Fibroblast of lung (primary cell): ENCODE measurements at places on chromosomes 2 and 18. TPM values are rescaled to one million over a fixed set of nuclear protein-coding genes. Genes with fewer than 3 reads are reported as not detected.

FOXI3 gene
- not detected in 2 replicates for total RNA-seq

UPP2 gene
- not detected in 2 replicates for total RNA-seq

GPR17 gene
- not detected in 2 replicates for total RNA-seq

VWA3B gene
- 0.17 and 0.26 TPM in 2 replicates for total RNA-seq

- no peak for DNase-seq
- H3K4me1 ChIP-seq = peaks cover 32% of the 10 kb centered on the region
- no peaks in the 10 kb centered on the region for H3K27me3 ChIP-seq
- H3K36me3 ChIP-seq = peaks cover 6% of the 10 kb centered on the region
- no peak overlapping the region for H3K4me3 ChIP-seq
Measured at GRCh38 chr18:48921305-48922225, 29.2 kb downstream of the SMAD7 start.

DNA sequence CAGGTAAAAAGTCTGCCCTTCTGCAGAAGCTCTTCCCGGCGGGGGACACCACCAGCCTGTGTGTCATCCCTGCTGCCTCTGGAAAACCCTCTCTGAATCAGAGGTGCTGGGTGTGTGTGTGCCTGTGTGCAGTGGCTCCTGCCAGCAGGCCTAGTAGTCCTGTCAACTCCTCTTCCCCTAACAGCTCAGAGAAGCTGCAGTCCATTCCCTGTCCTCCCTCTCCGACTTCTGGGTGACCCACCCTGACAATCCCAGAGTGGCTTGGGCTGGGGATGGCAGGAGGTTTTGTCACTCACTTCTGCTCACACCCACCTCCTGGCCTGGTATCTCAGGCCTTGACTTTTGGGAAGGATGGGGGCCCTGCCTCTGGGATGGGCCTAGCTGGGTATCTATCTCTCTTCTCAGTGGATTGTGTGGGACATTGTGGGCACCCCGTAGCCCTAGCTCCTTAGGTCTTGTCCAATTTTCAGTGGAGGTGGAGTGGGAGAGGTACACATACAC, 2.3 kb downstream of the WNT10A start:
- no peaks in the 10 kb centered on the region for H3K4me1 ChIP-seq
- no peak for DNase-seq
- H3K27ac ChIP-seq = no peak overlapping the region
- no peak overlapping the region for H3K4me3 ChIP-seq
- peaks cover 54% of the 10 kb centered on the region for H3K27me3 ChIP-seq
- no peaks in the 10 kb centered on the region for H3K36me3 ChIP-seq

GRCh38 chr18:3851159-3851558, 401.2 kb downstream of the TGIF1 start:
- no peaks in the 10 kb centered on the region for H3K27me3 ChIP-seq
- no peak overlapping the region for H3K4me3 ChIP-seq
- H3K36me3 ChIP-seq = no peaks in the 10 kb centered on the region
- no peaks in the 10 kb centered on the region for H3K4me1 ChIP-seq
- DNase-seq = no peak

GRCh38 chr2:157684940-157685466, 56.3 kb upstream of the ACVR1C start:
- DNase-seq = no peak
- no peaks in the 10 kb centered on the region for H3K36me3 ChIP-seq

- H3K4me1 ChIP-seq = no peaks in the 10 kb centered on the region
- no peaks in the 10 kb centered on the region for H3K36me3 ChIP-seq
- H3K4me3 ChIP-seq = no peak overlapping the region
Measured at GRCh38 chr18:24685254-24685959, 225.0 kb downstream of the HRH4 start.

- H3K27me3 ChIP-seq = no peaks in the 10 kb centered on the region
- H3K36me3 ChIP-seq = peaks cover 4% of the 10 kb centered on the region
- H3K4me3 ChIP-seq = no peak overlapping the region
- H3K27ac ChIP-seq = no peak overlapping the region
Measured at GRCh38 chr2:238879043-238879442, 31.2 kb downstream of the TWIST2 start.

DNA sequence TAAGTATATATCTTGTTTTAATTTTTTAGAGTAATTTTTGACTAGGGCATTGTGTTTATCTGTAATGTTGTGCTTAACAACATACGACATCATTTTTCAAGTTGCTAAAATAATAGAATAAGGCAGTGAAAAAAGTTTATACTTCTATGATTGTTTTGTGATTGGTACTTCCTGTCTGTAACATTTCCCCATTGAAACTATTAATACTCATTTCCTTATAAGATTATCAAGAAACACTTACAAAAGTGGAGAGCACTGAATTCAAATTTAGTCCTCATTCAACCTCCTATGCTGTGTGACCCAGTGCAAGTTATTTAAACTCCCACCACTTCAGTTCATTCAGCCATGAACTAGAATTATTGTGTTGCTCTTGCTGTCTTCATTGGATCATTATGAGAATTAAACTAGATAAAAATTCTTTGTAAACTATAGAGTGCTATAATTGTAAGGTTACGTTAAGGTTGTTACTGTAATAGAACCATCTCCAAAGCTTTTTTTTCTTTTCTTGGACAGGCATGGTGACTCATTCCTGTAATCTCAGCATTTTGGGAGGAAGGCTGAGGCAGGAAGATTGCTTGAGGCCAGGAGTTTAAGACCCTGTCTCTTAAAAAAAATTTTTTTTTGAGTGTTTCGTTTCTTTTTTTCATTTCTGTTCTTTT, 2.8 kb downstream of the ETAA1 start:
- peaks cover 13% of the 10 kb centered on the region for H3K4me1 ChIP-seq
- no peaks in the 10 kb centered on the region for H3K27me3 ChIP-seq
- no peak overlapping the region for H3K4me3 ChIP-seq
- H3K27ac ChIP-seq = peak overlapping the region; percentile 56
